ENCODE measurements at places on chromosomes 7 and 10.

DNA sequence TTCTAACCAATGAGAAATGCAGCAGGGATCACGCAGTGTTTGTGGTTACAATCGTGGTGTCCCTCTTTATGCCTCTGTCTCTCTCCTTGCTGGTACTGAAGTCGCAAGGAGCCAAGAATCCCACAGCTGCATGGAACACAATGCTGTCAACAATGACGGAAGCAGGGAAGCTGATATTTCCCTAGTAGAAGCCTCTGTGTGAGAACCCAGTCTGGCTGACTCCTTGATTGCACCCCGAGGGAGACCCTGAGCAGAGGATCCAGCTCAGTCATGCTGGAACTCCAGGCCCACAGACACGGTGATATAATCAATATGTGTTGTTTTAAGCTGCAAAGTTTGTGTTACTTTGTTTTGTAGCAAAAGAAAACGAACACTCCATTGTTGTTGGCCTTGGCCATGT, 677.9 kb downstream of the PARD3 start:
- no peak for DNase-seq

GRCh38 chr10:71797533-71798307, 24.4 kb upstream of the VSIR start:
- no peak for DNase-seq

DNA sequence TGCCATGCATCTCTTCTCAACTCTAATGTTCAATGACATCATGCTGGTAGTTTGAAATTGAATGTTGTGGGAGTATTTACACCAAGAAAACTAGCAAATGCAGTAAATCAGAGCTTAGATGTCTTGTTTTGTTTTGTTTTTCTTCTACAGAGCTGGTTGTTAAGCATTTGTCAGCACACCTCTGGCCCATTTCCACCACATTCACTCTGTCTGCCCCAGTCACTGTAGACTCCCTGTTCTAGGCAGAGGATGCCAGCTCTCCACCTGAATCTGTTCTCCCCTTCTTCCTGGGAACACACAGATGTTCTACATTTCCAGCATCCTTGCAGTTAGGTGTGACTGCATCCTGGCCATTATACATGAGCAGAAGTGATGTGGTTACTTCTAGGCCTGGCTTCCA, 4.1 kb upstream of the ARHGAP22 start:
- no peak for DNase-seq

- DNase-seq: no peak
Observed at GRCh38 chr7:134886353-134887057, 99.8 kb upstream of the AGBL3 start.

GRCh38 chr7:139771001-139771956, 6.5 kb downstream of the HIPK2 start:
- no peak for DNase-seq

DNA sequence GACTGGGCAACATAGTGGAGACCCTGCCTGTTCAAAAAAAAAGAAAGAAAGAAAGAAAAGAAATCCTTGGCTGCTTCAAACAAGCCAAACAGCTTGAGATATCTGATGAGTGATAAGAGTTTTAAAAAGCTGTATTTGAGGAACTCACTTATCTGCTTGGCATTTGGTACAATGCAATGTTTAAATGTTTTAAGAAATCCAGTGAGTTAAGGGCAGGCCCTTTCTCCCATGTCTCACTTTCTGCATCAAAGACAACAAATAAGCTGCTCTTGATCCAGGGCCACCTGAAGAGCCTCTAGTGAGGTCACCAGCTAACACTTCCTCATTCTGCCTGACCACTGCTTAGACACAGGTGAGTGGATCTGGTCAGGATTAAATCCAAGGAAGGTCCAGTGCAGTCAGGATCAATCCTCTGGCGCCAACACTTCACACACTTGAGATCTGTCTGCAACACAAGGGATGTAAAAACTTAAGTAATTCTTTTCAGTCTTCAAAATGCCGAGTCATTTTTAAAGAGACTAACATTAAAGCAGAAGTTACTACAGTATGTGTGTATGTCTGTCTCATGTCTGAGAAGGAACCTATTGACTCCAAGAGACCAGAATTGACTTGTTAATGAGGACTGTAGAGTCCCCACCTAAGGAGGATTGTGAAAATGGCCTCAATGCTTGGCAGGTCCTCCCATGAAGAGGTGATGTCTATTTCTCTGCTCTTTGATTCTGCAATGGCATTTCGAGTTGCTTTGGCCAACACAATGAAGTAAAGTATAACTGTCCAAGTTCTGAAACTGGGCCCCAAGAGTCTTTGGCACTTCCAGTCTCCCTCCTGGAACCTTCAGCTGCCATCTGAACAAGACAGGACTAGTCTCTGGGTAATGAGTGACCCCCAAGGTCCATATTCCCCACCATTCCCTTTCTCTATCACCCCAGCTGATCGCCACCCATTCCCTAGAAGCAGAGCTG, 43.1 kb downstream of the CREB3L2 start:
- DNase-seq: no peak

GRCh38 chr10:44697116-44697515, 214.0 kb upstream of the TMEM72 start:
- no peak for DNase-seq

- DNase-seq: no peak
Observed at GRCh38 chr7:76155938-76156337, 45.8 kb upstream of the SRRM3 start.

- DNase-seq: peak; percentile 54
Observed at GRCh38 chr10:128470321-128470965, 344.2 kb upstream of the MKI67 start.

GRCh38 chr7:71544816-71545215, 412.9 kb downstream of the GALNT17 start:
- DNase-seq: no peak

GRCh38 chr7:1950452-1951158, 280.5 kb downstream of the ELFN1 start:
- no peak for DNase-seq

- DNase-seq: no peak
Observed at GRCh38 chr7:129949292-129950133, 3.2 kb downstream of the UBE2H start.

GRCh38 chr7:150566123-150566522, 1.1 kb upstream of the GIMAP4 start:
- no peak for DNase-seq

- peak; percentile 68 for DNase-seq
Observed at GRCh38 chr10:111076191-111076681, 593 bp upstream of the ADRA2A start.

DNA sequence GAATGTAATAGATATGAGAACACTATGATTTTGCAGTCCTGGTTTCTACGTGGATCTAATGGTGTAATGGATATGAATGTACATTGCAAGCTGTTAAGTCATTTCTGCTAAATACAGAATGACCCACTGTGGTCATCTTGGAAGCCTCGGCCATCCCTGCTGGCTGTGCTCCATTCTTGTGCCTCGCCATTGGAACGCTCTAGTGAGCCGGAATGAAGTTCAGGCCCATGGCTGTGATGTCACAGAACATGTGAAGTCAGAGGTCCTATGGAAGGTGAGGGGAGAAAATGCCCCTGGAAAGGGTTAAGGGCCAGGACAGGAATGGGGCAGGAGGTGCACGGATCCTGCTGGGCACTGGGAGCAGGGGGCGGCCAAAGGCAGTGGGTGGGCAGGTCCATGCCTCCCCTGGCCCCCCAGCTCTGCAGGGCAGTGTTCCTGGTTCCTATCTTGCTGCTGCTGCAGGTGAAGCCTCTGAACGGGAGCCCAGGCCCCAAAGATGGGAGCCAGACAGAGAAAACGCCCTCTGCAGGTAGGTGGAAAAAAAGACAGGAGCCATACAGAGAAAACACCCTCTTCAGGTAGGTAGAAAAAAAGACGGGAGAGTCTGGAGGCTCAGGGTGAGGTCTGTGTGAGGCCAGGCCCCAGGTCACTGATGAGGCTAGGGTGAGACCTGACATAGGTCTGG, at the start of gene LLCFC1:
LLCFC1 (plus strand) TSS at position 259 of the 685 bp plus-strand sequence; CDS start at position 397, 138 bp downstream.
- no peak for DNase-seq

GRCh38 chr7:130481898-130482297, 10.0 kb upstream of the MEST start:
- DNase-seq: no peak

- DNase-seq: no peak
Observed at GRCh38 chr10:77494327-77494726, 143.3 kb downstream of the KCNMA1 start.

GRCh38 chr10:110404413-110404812, 93.3 kb upstream of the DUSP5 start:
- DNase-seq: no peak

DNA sequence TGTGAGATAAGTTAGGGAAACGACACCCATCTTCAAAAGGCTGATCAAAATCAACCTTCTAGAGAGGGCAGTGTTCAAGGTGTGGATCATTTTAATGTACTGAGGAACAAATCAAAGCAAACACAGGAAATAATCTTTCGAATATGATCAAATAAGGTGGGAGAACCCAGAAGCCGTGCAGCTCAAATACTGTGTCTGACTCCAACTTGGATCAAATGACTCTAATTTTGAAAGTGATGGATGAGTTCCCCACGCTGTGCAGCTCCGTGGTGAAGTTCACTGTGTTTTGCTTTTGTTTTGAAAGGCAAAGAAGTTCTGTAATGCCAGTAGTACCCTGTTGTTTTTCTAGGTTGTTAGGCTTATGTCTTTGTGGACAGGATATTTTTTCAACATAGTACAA, 250.9 kb downstream of the SFMBT2 start:
- no peak for DNase-seq

- DNase-seq: no peak
Observed at GRCh38 chr7:45971661-45972175, 50.6 kb upstream of the IGFBP3 start.

- DNase-seq: no peak
Observed at GRCh38 chr10:60425392-60426110, 35.9 kb upstream of the ANK3 start.

DNA sequence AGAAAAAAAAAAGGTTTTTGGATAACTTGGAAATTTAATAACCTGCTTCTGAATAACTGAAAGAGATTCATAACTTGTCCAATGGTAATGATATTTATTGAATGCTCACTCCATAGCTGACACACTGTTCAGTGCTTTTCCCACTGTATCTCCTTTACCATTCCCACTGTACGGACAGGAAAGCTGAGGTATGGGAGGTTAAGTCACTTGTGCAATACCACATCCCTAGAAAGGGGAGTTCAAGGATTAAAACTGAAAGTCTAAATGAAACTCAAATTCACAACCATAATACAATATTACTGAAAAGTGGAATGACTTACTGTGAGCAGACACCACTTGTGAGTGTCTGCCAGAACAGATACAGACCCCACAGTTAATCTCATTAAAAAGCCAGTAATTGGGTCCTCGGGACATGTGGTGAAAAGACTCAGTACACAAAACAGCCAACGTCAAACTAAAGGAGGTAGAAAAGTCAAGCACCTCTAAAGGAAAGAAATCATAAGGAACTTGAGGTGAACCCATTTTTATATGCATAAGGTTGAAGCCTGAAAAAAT, 13.8 kb upstream of the RHOBTB1 start:
- no peak for DNase-seq

DNA sequence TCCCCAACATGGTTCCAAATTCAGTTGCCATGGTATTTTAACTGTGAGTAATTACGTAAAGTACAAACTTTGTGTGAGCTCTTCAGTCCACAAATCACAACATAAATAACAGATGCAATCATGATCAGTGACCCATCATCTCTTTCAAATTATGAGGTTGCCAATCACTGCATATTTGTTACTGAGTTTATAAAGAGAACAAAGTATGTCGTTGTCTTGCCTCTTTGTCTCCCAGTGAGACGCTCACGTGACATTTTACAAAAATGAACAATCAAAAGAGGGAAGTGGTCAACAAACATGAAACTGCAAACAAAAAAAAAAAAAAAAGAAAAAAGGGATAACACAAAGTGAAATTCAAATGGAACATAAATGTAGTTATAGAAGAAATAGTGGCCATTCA, 122.7 kb upstream of the PDSS1 start:
- DNase-seq: no peak

DNA sequence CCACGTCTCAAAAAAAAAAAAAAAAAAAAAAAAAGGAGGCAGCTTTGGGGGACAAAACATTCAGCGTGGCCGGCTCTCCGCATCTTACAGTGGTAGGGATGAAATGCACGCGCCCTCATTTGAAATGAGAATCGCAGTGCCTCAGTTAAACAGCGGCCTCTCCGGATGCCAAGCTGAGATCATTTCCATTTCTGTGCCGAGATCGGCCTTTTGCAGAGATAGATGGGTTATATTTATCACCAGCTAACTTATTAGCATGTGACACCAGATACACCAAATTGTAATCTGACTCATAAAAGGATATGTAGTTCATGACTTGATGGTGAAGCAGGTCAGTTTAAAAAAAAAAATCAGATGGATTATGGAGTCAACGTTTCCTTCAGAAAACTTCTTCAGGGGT, 138.7 kb downstream of the CUX1 start:
- no peak for DNase-seq

- no peak for DNase-seq
Observed at GRCh38 chr10:89398003-89398749, 5.8 kb downstream of the IFIT1 start.

DNA sequence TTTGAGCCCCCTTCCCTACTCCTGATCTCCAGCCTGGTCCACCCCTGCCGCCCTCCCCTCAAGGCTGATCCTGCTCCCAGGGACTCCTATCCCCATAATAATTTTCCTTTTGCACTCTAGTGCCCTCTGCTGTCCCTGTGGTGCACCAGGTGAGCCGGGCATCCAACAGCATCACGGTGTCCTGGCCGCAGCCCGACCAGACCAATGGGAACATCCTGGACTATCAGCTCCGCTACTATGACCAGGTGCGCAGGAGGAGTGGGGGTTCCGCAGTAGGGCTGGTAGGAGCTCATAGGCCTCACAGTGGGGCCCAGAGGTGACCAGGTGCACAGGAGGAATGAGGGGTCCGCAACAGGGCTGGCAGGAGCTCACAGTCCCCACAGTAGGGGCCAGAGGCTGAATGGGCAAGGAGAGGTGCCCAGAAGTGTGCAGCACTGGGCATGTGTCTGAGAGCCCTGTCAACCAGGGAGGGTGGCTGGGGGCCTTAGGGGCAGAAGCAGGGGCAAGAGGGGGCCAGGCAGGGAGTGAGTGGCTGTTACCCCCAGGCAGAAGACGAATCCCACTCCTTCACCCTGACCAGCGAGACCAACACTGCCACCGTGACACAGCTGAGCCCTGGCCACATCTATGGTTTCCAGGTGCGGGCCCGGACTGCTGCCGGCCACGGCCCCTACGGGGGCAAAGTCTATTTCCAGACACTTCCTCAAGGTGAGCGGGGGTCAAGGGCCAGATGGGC, 11.7 kb downstream of the EPHB6 start:
- DNase-seq: no peak

DNA sequence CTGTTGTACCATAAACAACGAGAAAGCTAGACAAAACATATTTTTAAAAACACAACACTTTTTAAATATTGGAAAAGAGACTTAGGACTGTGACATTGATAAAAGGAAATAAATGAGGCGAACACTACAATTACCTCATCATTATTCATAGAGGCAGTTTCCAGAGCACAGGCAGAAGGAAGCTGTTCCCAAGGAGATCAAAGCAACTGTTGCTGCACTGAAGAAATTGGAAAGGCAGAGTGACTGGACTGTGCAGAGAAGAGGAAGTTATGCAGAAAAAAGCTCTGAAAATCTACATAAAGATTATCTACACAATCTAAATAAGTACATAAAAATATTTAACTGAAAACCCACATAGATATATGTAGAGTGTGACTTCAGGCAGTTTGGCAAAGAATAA, 32.8 kb downstream of the MYO3A start:
- DNase-seq: no peak

GRCh38 chr10:21249435-21249834, 276.0 kb downstream of the SKIDA1 start:
- no peak for DNase-seq

GRCh38 chr10:22228167-22228938, 10.5 kb upstream of the EBLN1 start:
- no peak for DNase-seq

Measured in NCI-H1436 (cell line).